Stimulated activated CD4-positive, alpha-beta T cell treated with anti-CD3 and anti-CD28 coated beads, TNF-alpha, amount 100 ng/mL, for 24 hours (primary cell): ENCODE measurements at places on chromosomes 7 and 10.
A peak's percentile ranks its signal among the peaks of the same experiment; 100 is the strongest.

DNA sequence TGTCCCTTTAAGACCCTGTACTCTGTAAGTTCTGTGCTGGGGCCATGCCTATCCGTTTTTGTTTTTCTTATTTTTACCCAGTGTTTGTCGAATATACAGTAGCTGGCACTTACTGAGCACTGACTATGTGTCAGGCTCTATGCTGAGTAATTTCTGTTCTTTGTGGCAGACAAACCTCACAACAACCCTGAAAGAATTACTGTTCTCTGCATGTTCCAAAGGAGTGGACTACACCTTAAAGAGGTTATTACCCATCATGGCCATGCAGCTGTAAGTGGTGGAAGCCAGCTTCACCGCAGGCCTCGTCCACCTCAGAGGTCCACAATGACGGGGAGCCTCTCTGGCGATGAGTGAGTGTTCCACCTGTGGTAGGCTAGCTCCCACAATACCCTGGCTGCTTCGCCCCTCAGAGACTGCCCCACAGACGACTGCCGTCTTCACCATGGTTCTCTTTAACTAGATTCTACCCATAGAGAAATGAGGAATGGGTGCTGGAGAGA is 30.1 kb upstream of the RBM20 start:
- no peak for DNase-seq

- no peak for DNase-seq
These were observed 431.6 kb upstream of the NFE2L3 start for GRCh38 chr7:25720427-25720826.

- no peak for DNase-seq
These were observed 35.1 kb downstream of the PLAC9 start for GRCh38 chr10:80167471-80168161.

DNA sequence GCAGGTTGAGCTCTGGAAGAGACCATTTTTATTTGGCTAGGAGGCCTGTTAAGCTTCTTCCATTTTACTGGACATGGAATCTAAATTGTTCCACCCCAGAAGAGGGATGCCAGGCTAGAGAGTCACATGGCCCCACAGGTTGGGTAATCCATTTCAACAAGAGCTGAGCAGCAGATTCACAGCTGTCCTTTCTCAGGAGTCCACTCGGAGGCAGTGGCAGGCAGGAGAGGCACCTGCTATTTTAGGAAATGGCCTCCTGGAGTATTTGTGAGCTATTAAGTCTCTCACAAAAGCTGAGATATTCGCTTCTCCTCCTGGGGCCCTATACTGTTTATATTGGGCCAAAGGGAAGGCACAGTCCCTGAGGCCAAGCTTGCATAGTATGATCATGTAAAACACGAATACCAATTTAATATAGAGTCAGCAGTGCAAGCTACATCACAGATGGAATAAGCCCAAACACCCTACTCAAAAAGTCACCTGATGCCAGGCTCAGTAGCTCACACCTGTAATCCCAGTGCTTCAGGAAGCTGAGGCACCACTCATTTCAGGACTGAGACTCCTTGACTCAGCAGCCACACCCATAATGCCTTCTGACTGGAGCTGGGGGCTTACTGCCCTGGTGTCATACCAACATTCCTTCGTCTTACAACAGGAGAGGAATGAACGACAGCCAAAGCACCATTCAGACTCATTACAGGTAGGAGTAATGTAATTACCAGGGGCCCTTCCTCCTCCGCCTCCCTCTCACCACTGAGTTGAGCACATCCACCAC is 124.1 kb downstream of the LMBR1 start:
- no peak for DNase-seq

GRCh38 chr10:38605153-38605661 is 511.1 kb downstream of the ZNF37A start:
- no peak for DNase-seq

DNA sequence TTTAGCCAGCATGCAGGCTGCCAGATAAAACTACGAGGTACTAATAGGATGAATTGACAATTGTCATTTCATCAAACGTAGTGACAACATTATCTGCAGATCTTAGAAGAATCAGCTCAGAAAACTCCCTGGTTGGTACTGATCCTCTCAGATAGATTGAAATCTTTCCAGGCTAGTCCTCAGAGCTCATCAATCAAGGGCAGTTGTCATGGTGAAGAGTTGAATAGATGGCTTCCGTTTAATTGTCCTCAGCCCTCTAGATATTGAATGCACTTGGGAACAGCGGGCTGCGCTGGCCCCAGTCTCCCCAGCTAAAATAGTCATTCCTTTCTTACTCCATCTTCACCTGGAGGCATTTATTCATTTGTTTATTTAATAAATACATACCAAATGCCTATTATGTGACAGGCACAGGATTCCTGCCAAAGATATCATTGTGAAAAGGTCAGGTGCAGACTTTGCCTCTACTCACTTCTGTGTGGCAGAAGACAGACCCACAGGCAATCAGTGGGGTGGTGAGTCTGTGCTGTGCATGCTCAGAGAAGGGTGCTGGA is 1081.6 kb downstream of the TYW1 start:
- DNase-seq: no peak

DNA sequence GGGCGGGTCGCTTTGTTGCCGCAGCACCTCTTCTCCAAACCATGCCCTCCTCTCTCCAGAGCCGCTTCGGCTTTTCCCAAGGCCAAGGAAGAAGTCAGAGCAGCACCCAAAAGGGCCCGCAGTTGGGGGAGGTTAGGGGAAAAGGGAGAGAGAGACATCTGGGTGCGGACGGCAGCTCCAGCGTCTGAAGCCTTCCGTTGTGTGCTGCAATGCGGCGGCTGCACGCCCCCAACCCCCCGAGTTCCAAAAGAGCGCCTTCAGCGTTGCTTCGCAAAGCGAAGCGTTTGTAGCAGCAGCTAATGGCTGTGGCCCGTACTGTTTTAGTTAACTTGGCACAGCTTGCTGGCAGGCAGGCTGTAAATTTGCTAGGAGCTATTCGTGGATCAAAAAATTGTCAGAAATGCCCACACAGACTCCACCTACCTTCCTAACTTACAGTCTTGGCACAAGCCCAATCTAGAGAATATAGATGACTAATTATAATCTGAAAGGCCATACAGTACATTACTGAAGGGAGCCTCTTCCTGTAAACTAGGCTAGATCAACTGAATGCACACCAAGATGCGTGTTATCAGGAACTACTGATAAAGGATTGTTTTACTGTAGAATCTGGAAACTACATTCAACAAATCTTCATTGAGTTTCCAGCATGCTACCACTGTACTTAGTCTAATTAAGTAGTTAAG is 1.1 kb upstream of the KBTBD2 start:
- peak; percentile 18 for DNase-seq
